HuH-7.5 (cell line): ENCODE measurements at places on chromosomes 13 and 19.

- DNase-seq = no peak
These were observed 96.6 kb upstream of the POSTN start for GRCh38 chr13:37695200-37695599.

DNA sequence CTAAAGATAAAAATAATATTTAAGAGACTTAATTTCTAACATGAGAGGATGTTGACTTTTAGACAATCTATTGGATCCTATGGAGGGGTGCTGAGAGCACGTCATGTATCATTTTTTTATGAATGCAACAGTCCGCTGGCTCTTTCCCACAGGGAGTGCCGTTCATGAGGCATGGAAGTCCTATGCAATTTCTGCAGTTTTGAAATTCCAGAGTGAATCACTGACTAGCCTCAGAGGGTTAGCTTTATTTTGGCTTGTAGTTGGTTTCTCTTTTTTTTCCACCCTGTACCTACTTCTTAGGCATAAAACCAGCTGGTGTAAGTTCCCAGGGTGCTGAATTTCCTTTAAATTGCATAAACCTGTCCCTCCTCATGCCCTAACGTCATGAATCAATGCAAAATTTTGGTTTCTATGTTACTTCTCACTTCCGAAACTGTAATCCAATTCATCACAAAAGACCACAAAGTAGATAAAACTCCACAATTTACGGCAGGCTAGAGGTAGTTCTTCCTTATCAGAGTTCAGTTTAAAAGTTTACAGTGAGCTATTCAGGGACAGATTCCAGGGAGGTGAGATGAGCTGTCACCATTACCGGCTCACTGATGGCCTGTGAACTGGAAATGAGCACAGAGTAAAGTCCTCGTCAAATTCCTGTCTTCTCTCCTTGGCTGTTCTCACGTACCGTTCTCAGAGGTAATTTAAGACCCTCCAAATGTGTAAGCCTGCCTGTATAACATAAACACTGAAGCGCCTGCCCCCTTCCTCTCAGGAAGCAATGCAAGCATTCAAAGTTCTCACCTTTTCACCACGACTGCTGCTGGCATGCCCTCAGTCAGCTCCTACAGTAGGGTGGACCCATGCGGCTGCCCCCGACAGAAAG is 216.6 kb upstream of the SLC10A2 start:
- no peak for DNase-seq

DNA sequence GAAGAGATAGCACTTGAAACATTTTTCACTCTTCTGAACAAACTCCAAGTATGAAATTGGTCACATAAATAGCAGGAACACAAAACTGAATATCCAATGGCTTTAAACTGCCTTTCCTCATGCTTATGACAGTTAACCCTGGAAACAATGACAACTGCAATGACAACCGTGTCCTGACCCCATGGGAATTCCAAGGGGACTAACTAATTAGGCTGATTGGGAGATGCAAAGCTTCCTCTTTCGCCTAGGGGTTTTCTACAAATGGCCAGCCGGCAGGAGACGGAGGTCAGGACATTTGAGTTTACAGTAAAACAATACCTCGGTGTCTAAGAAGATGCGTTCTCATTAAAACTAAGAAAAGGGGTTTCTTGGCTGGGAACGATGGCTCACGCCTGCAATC is 53.0 kb upstream of the URAD start:
- DNase-seq = no peak

DNA sequence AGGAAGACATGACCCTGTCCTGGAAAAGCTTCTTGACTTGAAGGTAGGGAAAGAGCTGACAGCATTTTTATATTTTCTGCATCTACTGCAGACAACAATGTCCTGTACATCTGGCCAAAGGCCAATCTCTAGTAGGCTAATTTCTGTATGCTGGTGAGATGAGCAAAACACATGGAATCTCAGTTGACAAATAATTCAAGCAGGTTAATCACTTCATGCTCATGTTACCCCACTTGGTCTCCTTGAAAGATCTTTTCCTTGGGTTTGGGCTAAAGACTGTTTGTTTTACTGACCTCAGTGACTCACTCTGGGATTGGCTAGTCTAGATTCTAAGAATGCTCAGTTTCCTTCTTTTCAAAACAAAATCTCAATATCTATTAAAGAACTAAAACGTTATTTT is 298.8 kb downstream of the LMO7 start:
- DNase-seq = no peak

DNA sequence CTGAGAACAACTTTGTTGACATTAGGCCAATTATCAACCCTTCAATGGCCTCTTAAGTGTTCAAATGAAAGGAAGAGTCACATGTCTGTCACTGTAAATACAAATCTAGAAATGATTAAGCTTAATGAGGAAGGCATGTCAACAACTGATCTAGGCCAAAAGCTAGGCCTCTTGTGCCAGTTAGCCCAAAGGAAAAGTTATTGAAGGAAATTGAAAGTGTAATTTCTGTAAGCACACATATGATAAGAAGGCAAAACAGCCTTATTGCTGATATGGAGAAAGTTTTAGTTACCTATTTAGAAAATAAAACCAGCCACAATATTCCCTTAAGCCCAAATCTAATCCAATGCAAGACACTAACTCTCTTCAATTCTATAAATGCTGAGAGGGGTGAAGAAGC is 604.7 kb downstream of the SLITRK6 start:
- DNase-seq = no peak

- DNase-seq = no peak
These were observed 14.4 kb downstream of the LONP1 start for GRCh38 chr19:5705552-5705951.

- no peak for DNase-seq
These were observed 455.4 kb downstream of the IRS2 start for GRCh38 chr13:109331011-109331433.

- peak; percentile 49 for DNase-seq
These were observed 736 bp downstream of the SMAD9 start for GRCh38 chr13:36919171-36919832.

DNA sequence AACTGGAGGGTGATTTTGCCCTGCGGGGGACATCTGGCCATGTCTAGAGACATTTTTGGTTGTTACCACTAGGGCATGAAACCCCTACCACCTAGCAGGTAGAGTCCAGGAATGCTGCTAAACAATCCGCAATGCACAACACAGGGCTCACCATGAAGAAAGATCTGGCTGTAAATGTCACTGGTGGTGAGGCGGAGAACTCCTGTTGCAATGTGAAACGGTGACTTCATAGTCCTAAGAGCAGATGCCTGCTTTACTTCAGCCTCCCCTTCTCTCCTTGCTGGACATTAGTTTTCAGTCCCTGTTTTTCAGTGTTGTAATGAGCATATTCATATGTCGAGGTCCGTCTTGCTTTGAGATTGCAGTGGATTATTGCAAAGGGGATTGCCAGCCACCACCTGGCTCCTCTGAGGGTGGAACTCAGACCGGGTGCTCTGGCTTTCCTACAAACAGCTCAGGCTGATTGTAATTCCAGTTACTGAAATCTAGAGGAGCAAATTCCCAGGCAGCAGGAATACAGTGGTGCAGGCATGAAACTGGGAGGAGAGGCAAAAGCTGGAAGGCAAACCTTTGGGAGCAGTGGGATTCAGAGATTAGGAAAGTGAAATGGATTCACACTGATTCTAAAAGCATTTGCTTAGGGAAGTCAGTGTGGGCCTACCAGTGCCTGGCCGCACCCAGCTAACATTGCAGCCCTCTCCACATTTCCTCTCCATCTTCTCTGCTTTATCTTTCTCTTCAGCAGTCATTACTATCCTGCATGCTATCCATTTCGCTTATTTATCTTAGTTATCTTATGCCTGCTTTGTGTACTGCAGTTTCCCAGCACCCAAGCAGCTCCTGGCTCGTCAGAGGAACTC is 76.1 kb upstream of the PCDH8 start:
- DNase-seq = no peak

DNA sequence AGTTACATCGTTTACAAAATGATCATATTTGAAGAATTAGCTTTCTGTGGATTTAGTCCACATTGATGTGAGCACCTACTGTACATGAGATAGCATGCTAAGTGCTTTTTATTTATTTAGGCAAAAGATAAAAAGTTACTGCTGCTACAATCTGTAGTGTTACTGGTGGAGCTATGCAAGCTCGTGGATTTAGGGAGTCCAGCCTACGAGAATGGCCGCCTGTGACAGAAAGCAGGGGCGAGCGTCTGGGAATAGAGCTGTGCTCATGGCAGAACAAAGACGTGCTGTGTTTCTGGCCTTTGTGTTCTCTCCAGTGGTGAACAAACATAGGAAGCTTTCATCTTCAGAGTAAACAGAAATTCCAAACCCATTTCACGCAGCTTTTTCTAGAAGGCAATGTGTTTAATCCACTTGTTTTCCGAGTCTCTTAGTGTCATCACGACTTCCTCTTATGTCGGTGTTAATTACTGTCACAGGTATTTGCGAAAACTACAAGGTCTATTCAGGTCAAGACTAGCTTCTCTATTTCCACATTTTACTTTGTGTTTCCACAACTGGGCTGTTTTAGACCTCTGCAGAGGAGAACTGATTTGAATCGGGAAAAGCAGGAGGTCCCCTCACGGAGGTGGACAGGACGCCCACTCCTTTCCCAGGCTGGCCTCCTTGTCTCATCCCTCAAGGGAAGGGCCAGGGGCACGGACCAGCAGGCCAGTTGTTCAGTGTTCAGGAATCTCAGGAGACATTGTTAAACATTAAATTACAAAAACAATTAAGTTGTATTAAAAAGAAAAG is 67.3 kb downstream of the ATP11A start:
- DNase-seq = peak; percentile 55

DNA sequence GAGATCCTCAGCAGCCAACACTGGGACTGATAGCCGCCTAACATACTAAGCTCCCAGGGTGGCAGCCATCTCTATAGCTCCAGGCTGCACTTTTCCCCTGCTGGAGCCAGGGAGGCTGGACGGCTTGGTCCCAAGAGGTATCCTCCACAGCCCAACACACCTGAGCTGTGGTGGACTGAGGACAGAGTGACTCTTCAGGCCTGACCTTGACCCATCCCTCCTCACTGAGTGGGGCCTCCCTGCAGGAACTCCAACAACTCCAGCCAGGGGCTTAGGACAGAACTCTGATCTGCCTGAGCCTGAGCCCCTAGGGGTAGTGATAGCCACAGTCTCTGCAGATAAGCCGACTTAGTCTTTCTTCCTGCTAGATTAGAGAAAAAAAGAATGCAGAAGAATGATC is 958.1 kb upstream of the PRR20A start:
- no peak for DNase-seq

- DNase-seq = no peak
These were observed 436.7 kb downstream of the EFNB2 start for GRCh38 chr13:106098778-106099177.

- no peak for DNase-seq
These were observed 13.2 kb downstream of the GATAD2A start for GRCh38 chr19:19418555-19419260.

DNA sequence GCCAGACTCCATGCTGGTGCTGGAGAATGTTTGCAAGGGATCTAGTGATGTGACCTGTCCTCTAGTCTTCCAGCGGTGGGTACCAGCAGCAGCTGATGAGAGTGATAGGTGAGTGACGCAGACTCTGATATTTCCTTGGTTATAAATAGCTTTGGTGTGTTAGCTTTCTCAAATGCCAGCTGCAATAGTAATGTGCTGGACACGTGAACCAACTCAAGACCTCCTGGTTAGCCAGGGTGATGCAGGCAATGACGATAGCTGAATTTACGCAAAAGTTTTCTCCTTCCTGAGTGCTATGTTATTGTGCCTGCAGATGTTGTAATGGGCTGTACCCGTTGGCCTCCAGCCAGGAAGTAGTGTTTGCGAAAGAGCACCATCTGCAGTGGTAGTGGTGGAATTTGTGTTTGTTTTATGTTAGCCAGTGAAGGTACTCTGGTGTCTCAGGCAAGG is 129.5 kb downstream of the CYSLTR2 start:
- DNase-seq = peak; percentile 40

DNA sequence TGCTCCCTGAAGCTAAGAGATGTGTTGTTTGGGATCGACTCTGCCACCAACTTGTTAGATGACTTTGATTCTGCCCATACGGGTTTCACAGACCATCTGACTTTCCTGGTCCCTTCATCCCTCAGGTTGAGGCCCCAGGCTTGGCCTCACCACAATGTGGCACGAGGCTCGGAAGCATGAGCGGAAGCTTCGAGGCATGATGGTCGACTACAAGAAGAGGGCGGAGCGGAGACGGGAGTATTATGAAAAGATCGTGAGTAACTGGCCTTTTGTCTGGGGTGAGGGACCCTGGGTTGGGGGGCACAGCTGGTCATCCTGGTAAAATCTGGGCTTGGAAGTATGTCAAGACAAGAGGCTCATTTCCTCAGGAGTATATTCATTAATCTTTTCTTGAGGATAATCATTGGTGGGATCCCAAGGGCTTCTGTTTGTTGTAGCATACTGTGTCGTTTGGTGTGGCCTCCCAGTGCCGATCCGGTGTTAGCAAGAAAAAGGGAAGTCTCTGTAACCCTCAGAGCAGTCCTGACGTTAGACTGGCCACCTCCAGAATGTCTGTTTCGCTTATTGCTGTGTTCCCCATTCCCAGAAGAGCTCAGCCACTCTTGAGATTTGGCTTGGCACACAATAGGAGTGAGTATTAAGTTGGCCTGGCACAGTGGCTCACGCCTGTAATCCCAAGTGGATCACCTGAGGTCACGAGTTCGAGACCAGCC is 1.4 kb downstream of the CLASRP start:
- DNase-seq = no peak
